ENCODE measurements at places on chromosomes 2 and 18.

- DNase-seq = no peak
Observed at GRCh38 chr2:136143603-136144451, 25.9 kb upstream of the CXCR4 start.

- no peak for DNase-seq
Observed at GRCh38 chr18:40769786-40770185, 1185.2 kb upstream of the PIK3C3 start.

DNA sequence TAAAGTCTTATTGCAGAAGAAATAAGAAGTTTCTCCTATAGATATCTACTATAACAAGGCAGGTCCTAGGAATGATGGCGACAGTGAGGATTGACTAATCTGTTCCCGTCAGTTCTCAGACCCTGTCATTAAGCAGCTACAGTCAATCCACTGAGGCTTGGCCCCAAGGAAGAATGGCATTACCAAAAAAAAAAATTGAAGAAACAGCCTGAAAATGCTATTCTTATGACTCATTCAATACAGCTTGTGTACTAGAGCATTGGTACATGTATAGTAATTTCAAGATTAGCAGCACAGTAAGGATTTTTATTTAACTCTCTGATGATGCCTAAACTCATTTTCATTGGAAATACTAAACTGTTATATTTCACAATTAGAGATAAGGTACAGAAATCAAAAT is 1096.1 kb upstream of the NXPH2 start:
- DNase-seq = no peak

GRCh38 chr2:1987379-1987778 is 243.1 kb upstream of the PXDN start:
- no peak for DNase-seq

- no peak for DNase-seq
Observed at GRCh38 chr2:24822049-24822706, 29.0 kb downstream of the CENPO start.

GRCh38 chr2:113209011-113209645 is 35.4 kb downstream of the PSD4 start:
- DNase-seq = no peak

- DNase-seq = no peak
Observed at GRCh38 chr18:52140986-52141385, 199.0 kb upstream of the DCC start.

DNA sequence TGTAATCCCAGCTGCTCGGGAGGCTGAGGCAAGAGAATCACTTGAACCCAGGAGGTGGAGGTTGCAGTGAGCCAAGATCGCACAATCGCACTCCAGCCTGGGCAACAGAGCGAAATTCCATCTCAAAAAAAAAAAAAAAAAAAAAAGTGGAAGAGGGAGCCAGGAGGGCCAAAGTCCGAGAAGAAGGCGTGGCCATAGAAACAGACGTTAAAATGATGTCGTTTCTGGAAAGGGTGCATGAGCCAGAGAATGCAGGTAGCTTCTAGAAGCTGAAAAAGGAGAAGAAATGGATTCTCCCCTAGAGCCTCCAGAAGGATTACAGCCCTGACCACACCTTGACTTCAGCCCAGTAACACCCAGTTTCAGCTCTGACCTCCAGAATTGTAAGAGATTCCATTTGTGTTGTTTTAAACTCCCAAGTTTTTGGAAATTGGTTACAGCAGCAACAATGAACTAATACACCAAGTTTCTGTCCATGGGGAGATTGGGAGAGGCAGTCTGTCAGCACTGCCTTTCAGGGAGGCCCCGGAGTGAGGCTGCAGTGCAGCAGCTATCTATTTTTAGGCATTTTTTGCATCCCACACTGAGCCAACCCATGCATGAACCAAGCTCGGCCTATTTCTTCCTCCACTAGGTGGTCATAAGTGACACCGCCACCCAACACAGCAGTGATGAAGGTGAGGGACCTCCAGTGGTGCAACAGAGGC is 14.2 kb upstream of the TRAF3IP1 start:
- no peak for DNase-seq

DNA sequence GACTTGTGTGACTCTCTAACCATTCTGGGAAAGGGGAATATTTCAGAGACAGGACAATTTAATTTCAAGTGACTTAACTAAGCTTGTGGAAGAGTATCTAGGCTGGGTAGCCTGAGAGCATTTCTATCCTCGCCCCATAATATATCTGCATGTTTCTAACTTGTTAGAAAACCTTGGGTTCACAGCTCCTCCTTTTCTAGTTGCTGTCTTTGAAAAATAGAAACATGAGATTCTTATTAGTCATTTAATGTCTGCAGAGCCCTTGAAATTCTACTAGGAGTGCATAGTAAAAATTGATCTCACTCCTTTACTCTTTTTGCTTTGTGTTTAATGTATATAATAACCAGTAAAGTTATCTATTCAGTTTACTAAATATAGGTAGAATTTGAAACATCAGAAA is 22.4 kb downstream of the CTLA4 start:
- DNase-seq = no peak
